GM12878 (cell line): ENCODE measurements at places on chromosomes 1 and 21. TPM values are rescaled to one million over a fixed set of nuclear protein-coding genes. Genes with fewer than 3 reads are reported as not detected.
A peak's percentile ranks its signal among the peaks of the same experiment; 100 is the strongest.

DNA sequence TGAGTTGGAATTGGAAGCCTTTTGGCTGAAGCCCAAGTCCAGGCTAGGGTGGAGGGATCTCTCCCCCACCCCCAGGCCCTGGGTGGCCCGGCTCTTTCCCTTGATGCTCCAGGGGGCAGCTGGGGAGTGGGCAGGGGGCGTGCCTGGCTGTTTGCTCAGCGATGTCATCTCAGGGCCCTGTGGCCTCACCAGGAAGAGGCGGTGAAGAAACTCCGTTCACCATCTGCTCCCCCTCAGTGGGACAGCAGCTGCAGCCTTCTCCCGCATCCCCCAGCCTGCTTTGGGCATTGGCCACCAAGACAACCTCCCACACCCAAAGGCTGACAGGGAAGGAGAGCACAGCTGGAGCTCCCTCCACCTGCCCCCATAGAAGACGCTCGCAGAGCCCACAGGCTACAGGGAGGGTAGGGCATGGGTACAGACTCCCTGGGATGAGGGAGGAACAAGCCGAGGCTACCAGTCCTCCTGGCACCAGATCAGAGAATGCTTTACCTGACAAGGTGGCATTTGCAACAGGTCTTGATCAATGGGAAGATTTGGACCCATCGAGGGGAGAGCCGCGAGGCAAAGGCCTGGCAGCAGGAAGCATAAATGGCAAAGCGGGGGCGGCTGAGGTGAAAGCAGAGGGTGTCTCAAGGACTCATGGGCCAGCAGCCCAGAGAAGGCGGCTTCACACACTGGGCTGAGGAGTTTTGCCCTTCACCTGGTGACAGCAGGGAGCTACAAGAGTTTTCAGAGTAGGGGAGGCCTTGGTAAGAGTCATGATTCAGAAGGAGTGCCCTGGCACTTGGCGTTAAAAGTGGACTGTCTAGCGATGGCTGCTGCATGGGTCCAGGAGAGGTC, 6.5 kb upstream of the GUCA2A start:
- DNase-seq = no peak
- no peak overlapping the region for H3K4me3 ChIP-seq
- no peaks in the 10 kb centered on the region for H3K27me3 ChIP-seq
- no peak overlapping the region for H3K27ac ChIP-seq

- no peaks in the 10 kb centered on the region for H3K4me1 ChIP-seq
- no peaks in the 10 kb centered on the region for H3K36me3 ChIP-seq
- DNase-seq = peak; percentile 48
Measured at GRCh38 chr1:229841230-229841629, 215.2 kb downstream of the URB2 start.

DNA sequence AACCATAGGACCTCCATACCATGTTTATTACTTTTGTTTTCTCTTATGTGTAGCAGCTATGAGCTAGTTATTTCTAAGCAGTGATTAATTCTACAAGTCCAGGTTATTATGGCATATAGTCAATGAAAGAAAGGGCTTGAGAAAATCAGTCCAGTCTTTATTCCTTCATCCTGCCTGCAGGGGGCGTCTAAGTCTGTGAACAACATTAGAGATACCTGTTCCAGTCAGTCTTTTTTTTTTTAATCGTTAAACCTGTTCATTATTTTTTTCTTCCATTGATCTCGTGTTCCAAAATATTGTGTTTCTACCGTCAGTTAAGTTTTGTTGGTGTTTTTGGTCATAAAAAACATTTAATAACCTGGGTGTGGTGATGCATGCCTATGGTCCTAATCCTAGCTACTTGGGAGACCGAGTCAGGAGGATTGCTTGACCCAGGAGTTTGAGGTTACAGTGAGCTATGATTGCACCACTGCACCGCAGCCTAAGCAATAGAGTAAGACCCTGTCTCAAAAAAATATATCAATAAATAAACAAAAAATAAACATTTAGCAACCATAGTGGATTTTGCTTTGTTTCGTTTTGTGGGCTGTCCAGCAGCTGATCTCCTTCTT, 29.4 kb upstream of the CD2 start:
- no peak overlapping the region for H3K27ac ChIP-seq
- no peak for DNase-seq
- no peak overlapping the region for H3K4me3 ChIP-seq
- no peaks in the 10 kb centered on the region for H3K4me1 ChIP-seq
- no peaks in the 10 kb centered on the region for H3K27me3 ChIP-seq

DNA sequence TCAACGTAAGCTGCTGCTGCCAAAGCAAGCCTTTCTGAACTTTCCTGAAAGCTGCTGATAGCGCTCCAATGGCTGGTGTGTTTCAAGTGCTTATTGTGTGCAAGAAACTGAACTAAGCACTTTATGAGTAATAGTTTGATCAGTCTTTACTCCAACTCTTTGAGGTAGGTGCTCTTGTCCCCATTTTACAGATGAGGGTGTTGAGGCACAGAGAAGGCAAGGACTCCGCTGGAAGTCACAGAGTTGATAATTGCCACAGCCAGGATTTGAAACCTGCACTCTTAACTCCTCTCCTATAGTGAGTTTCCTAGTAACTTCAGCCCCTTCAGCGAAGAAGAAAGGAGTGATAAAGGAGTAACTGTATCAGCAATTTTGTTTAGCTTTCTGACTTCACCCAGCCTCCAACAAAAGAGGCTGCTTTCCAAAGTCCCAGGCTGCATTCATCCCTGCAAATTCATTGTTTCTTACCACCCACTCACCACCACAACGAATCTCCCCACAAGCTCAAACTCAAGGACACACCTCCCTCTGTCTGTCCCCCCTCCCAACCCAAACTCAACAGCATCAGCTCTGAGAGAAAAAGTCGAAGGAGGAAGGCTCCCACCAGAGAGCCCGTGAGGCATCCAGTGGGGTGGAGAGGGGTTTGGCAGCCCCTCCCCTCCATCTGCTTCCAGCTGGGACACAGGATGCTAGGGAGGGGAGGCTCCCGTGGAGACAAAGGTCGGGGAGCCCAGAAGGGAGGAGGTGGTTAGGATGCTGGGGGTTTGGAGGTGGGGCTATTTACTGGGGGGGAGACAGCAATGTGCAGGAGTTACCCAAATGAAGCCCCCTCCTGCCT, 139.6 kb downstream of the NAV1 start:
- no peaks in the 10 kb centered on the region for H3K27me3 ChIP-seq
- no peak overlapping the region for H3K4me3 ChIP-seq
- H3K4me1 ChIP-seq = no peaks in the 10 kb centered on the region
- H3K27ac ChIP-seq = no peak overlapping the region
- no peaks in the 10 kb centered on the region for H3K36me3 ChIP-seq

- no peak for DNase-seq
- no peaks in the 10 kb centered on the region for H3K36me3 ChIP-seq
- H3K27me3 ChIP-seq = no peaks in the 10 kb centered on the region
- H3K27ac ChIP-seq = no peak overlapping the region
- no peaks in the 10 kb centered on the region for H3K4me1 ChIP-seq
Measured at GRCh38 chr21:18840239-18840638, 436.7 kb upstream of the TMPRSS15 start.

- peaks cover 7% of the 10 kb centered on the region for H3K4me1 ChIP-seq
- no peak overlapping the region for H3K4me3 ChIP-seq
- peaks cover 3% of the 10 kb centered on the region for H3K27me3 ChIP-seq
- H3K36me3 ChIP-seq = no peaks in the 10 kb centered on the region
- no peak for DNase-seq
Measured at GRCh38 chr1:171256940-171257606, 8.8 kb downstream of the FMO1 start.

- H3K27ac ChIP-seq = no peak overlapping the region
- DNase-seq = no peak
- no peaks in the 10 kb centered on the region for H3K36me3 ChIP-seq
- peaks cover 14% of the 10 kb centered on the region for H3K4me1 ChIP-seq
- no peak overlapping the region for H3K4me3 ChIP-seq
- H3K27me3 ChIP-seq = no peaks in the 10 kb centered on the region
Measured at GRCh38 chr1:21020151-21020550, 156.5 kb downstream of the EIF4G3 start.

GRCh38 chr1:61591351-61591750, 133.6 kb downstream of the TM2D1 start:
- H3K4me1 ChIP-seq = no peaks in the 10 kb centered on the region
- DNase-seq = no peak
- H3K4me3 ChIP-seq = no peak overlapping the region
- no peak overlapping the region for H3K27ac ChIP-seq
- no peaks in the 10 kb centered on the region for H3K36me3 ChIP-seq

- H3K36me3 ChIP-seq = no peaks in the 10 kb centered on the region
- no peaks in the 10 kb centered on the region for H3K27me3 ChIP-seq
- peaks cover 19% of the 10 kb centered on the region for H3K4me1 ChIP-seq
Measured at GRCh38 chr1:89953929-89954328, 41.0 kb upstream of the ZNF326 start.

DNA sequence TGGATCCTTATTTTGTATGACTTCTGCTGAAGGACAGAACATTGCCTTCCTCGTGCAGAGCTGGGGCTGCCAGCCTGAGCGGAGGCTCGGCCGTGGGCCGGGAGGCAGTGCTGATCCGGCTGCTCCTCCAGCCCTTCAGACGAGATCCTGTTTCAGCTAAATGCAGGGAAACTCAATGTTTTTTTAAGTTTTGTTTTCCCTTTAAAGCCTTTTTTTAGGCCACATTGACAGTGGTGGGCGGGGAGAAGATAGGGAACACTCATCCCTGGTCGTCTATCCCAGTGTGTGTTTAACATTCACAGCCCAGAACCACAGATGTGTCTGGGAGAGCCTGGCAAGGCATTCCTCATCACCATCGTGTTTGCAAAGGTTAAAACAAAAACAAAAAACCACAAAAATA, 27.5 kb upstream of the KDM4A start:
- no peaks in the 10 kb centered on the region; the same call in none of the 2 replicates for H3K27me3 ChIP-seq
- H3K4me1 ChIP-seq = no peaks in the 10 kb centered on the region
- H3K36me3 ChIP-seq = no peaks in the 10 kb centered on the region
- no peak for DNase-seq
- H3K4me3 ChIP-seq = no peak overlapping the region

DNA sequence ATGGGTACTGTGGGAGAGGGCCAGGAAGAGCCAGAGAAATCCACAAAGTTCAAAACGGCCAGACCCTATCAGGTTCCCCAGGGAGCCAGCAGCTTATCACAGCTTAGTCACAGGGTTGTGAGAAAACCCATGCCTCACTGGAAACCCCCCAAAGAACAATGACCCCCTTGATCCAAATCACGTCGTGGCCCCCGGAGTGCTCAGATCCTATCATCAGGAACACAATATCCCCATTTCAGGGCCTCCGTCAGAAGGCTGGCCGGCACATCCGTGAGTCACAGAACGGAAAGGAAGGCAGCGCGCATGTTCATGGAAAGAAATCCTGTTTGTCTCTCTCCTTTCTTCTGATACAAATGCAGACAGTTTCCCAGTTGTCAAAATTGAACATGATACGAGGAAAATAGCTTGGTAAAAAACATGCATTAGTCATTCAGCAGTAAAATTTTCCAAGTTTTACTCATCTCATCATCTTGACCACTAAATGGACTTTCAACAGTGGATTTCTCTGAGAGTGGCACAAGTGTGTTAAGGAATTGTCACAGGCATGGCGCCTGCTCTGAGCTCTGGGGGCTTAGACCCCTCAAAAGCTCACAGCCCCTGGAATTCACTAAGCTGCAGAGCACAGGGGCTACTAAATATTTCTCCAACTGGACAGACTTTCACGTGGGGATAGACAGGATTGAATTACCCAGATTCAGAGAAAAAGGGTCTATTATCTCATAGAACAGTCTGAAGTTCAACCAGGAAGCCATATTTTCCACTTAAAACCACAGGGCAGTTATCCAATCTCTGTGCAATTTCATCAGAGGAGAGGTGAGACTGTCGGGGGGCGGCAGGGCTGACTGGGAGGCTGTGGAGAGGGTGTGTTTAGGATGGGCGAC, 124.8 kb downstream of the RIPK4 start:
- no peaks in the 10 kb centered on the region for H3K36me3 ChIP-seq
- H3K4me3 ChIP-seq = no peak overlapping the region
- no peaks in the 10 kb centered on the region for H3K4me1 ChIP-seq
- DNase-seq = no peak
- H3K27ac ChIP-seq = no peak overlapping the region
- no peaks in the 10 kb centered on the region for H3K27me3 ChIP-seq

DNA sequence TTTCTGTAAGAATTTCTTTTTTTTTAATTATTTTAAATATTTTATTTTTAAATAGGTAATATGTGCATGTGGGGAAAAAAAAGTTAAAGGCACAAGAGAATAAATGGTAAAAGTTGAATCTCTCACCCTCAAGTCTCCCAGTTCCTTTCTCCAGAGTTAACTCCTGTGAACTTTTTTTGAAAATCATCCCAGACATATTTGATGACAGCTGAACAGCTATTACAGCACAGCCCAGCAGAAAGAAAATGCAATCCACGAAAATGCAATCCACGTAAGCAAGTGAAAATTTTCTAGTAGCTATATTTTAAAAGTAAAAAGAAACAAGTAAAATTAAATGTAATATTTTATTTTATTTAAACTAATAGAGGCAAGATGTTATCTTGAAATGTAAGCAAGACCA, 310.0 kb upstream of the RUNX1 start:
- no peaks in the 10 kb centered on the region for H3K36me3 ChIP-seq
- no peak for DNase-seq
- H3K4me3 ChIP-seq = no peak overlapping the region
- H3K27me3 ChIP-seq = no peaks in the 10 kb centered on the region
- no peak overlapping the region for H3K27ac ChIP-seq

GRCh38 chr1:97524211-97524610, 396.6 kb downstream of the DPYD start:
- no peak overlapping the region for H3K4me3 ChIP-seq
- no peak overlapping the region for H3K27ac ChIP-seq

- H3K27ac ChIP-seq = no peak overlapping the region
- H3K4me1 ChIP-seq = no peaks in the 10 kb centered on the region
- H3K36me3 ChIP-seq = no peaks in the 10 kb centered on the region
- H3K27me3 ChIP-seq = no peaks in the 10 kb centered on the region
- DNase-seq = no peak
- H3K4me3 ChIP-seq = no peak overlapping the region
Measured at GRCh38 chr1:245092638-245092976, 62.2 kb upstream of the KIF26B start.

GRCh38 chr1:205199931-205200299, 11.6 kb downstream of the DSTYK start:
- no peak for DNase-seq
- no peak overlapping the region for H3K4me3 ChIP-seq
- no peaks in the 10 kb centered on the region for H3K36me3 ChIP-seq
- H3K27me3 ChIP-seq = no peaks in the 10 kb centered on the region
- no peak overlapping the region for H3K27ac ChIP-seq
- peaks cover 3% of the 10 kb centered on the region; the same call in 1 of the 2 replicates for H3K4me1 ChIP-seq

The NUP210L gene
- not detected in 2 replicates for total RNA-seq

The TPTE gene
- not detected in 2 replicates for total RNA-seq

The DYRK3 gene
- total RNA-seq = 8.9 and 11.2 TPM in 2 replicates

The LMX1A gene
- not detected in 2 replicates for total RNA-seq

The SEMA6C gene
- total RNA-seq = 1.4 and 1.6 TPM in 2 replicates
